ENCODE measurements at places on chromosomes 1 and 21. TPM values are rescaled to one million over a fixed set of nuclear protein-coding genes. Genes with fewer than 3 reads are reported as not detected.

GRCh38 chr1:208714323-208714722, 470.1 kb upstream of the PLXNA2 start:
- no peak for DNase-seq

Gene FAM78B
- 0.27 TPM for total RNA-seq

DNA sequence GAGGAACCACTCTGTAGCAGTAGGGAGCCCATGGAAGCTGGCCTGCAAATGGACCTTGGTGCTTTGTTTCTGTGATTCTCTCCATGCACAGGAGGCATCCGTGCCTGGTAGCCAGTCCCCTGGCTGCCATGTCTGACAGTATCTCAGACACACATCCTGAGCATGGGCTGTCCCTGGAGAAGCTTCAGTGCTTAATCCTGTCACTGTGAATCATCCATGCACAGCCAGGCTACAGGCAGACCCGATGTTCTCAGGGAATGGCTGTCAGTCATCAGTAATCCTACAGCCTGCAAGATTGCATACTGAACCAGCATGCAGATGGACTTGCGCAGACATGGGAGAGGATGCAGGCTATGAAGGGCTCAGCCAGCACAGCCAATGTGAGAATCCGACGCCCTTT, 606.3 kb upstream of the PLXNA2 start:
- no peak for DNase-seq

Gene CDK11B
- 10.0 TPM for total RNA-seq

Gene PLA2G2A
- total RNA-seq = not detected

Gene CLEC20A
- total RNA-seq = 0.54 TPM

- no peak for DNase-seq
Observed at GRCh38 chr1:158003406-158003800, 10.0 kb downstream of the KIRREL1 start.

Gene KRTAP11-1
- total RNA-seq = not detected

DNA sequence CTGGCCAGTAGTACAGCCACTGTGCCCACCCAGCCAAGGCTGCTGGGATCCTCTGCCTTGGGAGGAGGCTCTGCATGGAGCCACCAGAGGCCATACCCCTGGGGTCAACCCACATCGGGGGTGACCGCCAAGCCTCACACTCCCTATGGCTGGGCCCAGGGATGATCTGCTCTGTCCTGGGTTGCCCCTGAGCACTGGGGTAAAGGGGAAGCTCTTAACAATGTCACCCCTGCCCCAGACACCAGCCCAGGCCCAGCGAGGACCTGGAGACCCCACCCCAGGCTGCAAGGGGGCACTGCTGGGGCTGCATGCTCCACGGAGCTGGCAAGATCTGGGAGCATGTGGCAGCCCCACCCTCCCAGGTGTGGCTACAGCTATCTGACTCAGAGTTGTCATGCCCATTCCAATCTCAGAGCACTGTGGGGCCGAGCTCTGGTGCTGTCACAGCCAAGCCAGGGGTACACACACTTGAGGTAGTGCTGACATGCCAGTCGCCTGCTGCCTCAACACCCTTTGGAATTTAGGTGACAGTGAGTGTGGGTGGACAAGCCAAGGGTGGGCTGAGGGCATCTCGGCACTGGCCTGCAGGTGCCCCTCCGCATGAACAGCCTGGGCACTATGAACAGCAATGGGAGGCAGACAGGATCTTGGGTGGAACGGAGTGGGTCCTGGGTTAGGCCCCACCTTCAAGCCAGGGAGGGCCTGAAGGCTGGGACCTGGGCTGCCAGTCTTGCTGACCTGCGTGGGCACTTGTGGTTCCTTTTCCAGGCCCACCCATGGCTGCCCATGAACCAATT, 427.7 kb downstream of the LRRIQ3 start:
- DNase-seq = no peak

Gene CAPN9
- not detected for total RNA-seq

Gene SETSIP
- not detected for total RNA-seq

All from hematopoietic multipotent progenitor cell (in vitro differentiated cells).